ENCODE measurements at places on chromosomes 12 and 14.

GRCh38 chr12:12474931-12475795, 87.5 kb downstream of the DUSP16 start:
- DNase-seq: no peak

- no peak for DNase-seq
These were observed 1.1 kb downstream of the INHBE start for GRCh38 chr12:57456145-57456700.

GRCh38 chr12:21677622-21678277, 20.1 kb upstream of the LDHB start:
- DNase-seq: no peak

- no peak for DNase-seq
These were observed 4.0 kb downstream of the ASCL1 start for GRCh38 chr12:102961466-102961855.

- no peak for DNase-seq
These were observed 85.2 kb downstream of the ETV6 start for GRCh38 chr12:11734580-11735180.

DNA sequence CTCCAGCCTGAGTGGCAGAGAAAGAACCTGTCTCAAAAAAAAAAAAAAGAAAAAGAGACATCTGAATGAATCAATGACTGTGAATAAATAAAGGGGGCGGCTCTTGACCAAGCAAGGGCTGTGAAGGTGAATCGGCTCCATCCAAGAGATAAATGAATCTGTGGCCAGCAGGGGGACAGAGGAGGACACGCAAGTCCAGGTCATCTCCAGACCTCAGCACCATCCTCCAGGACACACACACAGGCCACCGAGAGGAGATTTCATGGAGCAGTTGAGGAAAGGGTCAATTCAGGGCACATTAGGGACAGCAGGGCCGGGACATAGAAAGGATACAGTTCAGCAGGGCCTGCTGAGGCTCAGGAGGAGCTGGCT, 21.6 kb downstream of the TRPV4 start:
- DNase-seq: no peak

GRCh38 chr12:31728289-31728916, 418 bp downstream of the AMN1 start:
- DNase-seq: no peak

DNA sequence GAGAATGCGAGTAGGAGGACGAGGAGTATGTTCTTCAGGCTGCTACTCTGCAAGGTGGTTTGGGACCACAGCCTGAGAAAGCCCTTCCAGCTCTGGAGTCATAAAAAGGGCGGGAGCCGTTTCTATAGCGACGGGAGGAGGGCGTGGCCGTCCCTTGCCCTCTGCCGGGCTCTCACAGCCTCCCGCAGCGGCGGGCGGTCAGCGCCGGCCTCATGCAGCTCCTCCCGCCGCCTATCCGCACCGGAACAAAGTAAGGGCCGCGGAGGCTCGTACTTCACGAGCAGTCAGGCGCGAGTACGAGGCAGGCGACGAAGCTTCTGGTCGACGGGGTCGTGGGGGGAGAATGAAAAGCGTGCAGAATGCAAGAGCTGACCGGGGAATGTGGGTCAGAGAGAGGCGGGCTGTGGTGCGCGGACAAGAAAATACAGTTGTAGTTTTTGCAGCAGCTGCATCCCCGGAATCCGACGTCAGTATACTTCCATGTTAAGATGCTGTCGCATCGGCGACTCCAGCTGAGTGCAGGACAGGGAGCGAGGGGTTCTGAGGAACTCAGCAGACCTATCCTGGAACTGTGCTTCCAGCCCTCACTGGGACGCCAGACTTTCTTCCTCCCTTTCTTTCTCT, at the start of gene DYRK4:
DYRK4 (plus strand) TSS at position 175 of the 624 bp plus-strand sequence; CDS start at position 213, 38 bp downstream.
- DNase-seq: no peak

- DNase-seq: no peak
These were observed 63.2 kb upstream of the SLC24A4 start for GRCh38 chr14:92259613-92260357.

- no peak for DNase-seq
These were observed 126.2 kb upstream of the SOX5 start for GRCh38 chr12:24075650-24076049.

GRCh38 chr12:80924437-80924836, 13.3 kb downstream of the LIN7A start:
- no peak for DNase-seq

- DNase-seq: no peak
These were observed 25.3 kb upstream of the TCL1B start for GRCh38 chr14:95660651-95661515.

DNA sequence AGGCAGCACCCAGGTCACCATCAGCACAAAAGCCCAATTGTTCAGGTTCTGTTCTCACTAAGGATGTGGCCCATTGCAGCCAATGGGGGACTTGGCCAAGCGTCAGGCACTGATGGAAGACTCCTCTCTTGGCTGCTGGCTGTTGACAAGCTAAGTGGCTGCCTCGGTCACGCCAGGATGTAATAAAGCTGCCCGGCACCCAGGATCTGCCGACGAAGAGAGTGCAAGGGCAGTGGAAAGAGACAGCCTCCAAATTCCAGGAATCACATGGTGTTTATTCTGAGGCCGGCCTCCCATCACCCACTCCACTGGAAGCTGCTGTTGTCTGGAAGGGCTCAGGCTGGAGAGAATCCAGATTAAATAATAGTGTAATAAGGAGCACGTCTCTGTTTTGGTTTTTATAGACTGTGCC, 451.8 kb upstream of the TBX3 start:
- DNase-seq: no peak

- no peak for DNase-seq
These were observed 17.1 kb downstream of the LUM start for GRCh38 chr12:91094032-91094662.

GRCh38 chr14:39113685-39114072, 444 bp upstream of the GEMIN2 start:
- no peak for DNase-seq

DNA sequence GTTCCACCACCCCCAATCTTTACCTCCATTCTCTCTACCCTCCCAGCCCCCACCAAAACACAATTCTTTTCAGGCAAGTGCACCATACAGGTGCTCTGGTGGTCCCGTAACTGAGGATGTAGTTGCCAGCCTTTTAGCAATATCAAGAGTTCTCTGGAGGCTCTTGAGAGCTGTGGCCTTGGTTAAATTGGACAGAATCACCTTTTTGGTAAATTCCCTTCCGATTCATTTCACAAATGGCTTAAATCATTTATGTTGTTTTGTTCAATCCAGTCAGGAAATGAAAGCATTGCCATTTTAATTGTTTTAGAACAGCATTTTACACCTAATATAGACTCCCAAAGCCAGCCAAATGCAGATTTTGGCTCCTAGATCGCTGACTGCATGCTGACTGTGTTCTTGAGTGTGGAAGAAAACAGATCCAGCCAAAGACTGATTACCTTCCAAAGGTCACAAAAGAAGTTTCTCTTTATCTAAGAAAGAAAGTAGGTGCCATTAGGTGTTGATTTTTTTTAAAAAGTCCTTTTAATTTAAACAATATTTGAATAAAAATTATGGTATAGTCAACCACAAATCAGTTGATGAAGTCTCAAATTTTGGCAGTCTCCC, 25.6 kb downstream of the CRADD start:
- DNase-seq: no peak

GRCh38 chr12:42987216-42987650, 397.7 kb upstream of the PRICKLE1 start:
- DNase-seq: no peak

GRCh38 chr12:53465679-53466078, 13.8 kb downstream of the PCBP2 start:
- DNase-seq: no peak

GRCh38 chr12:110068654-110069053, 20.3 kb upstream of the C12orf76 start:
- no peak for DNase-seq

DNA sequence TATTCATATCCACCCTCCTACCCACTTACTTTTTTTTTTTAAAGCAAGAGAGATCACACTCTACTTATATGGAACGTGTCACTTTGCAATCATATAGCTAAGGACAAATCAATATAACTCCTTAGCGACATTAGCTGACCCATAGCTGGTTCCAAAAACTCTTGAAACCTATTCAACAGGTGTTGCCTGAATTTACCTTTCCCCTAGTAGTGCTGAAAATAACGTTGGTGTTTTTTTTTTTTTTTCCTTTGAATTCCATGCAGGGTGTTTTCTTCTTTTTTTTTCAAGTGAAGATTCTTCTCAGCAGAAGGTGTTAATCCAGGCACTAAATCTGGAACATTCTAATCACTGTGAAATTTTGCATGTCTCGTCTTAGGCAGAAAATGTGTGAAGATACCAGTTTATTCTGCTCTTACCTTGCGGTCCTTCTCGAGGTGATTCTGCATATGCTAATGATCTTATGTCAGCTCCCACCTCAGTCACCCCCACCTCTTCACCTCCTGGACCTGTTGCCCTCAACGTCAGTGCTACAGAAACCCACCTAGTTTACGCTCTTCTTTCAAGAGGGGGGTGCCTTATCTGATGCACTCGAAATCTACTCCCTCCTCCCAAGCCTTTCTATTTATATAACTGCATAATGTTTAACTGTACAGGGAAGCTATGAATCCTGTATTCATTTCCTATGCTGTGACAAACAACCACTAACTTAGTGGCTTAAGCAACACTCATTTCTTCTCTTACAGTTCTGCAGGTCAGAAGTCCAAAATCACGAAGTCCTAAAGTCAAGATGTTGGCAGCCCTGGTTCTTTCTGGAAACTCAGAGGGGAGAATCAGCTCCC, 7.1 kb upstream of the VPS37B start:
- DNase-seq: no peak

DNA sequence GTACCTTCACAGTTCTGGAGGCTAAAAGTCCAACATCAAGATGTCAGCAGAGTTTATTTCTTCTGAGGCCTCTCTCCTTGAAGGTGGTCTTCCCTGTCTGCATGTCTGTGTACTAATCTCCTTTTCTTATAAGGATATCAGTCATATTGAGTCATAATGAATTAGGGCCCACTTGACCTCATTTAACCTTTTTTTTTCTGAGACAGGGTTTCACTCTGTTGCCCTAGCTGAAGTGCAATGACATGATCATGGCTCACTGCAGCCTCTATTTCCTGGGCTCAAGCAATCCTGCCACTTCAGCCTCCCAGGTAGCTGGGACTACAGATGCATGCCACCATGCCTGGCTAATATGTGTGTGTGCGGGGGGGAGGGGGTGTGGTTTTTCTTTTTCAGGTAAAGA, 41.7 kb downstream of the PPM1H start:
- no peak for DNase-seq

DNA sequence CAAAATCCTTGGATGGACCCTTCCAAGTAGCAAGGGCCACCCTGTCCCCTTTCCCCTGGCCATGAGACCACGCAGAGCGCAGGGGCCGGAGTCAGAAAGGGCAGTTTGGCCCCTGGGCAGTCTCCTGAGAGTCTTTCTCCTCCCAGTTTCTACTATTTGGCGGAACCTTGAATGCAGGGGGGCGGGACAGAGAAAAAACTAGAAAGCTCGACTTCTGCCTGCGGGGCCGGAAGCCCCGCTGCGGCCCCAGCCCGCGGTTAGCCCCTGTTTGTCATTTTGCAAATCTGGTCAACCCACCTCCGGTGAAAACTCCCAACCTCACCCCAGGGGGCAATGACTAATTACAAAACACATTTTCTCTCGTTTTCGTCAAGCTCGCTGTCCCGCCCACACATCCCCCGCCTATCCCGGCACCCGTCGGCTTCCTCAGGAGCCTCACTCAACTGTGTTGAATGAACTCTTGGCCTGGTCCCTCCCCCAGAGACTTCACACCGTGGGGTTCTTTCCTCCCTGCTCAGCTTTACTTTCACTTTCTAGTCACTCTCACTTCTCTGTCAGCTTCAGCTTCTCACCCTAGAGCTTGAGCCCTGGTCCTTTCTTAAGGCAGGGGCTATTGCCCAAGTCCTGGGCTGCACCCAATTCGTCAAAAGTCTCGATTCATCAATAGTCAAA, 66.7 kb downstream of the IRF2BPL start:
- peak; percentile 90 for DNase-seq

GRCh38 chr12:51812871-51813270, 35.6 kb downstream of the FIGNL2 start:
- no peak for DNase-seq

DNA sequence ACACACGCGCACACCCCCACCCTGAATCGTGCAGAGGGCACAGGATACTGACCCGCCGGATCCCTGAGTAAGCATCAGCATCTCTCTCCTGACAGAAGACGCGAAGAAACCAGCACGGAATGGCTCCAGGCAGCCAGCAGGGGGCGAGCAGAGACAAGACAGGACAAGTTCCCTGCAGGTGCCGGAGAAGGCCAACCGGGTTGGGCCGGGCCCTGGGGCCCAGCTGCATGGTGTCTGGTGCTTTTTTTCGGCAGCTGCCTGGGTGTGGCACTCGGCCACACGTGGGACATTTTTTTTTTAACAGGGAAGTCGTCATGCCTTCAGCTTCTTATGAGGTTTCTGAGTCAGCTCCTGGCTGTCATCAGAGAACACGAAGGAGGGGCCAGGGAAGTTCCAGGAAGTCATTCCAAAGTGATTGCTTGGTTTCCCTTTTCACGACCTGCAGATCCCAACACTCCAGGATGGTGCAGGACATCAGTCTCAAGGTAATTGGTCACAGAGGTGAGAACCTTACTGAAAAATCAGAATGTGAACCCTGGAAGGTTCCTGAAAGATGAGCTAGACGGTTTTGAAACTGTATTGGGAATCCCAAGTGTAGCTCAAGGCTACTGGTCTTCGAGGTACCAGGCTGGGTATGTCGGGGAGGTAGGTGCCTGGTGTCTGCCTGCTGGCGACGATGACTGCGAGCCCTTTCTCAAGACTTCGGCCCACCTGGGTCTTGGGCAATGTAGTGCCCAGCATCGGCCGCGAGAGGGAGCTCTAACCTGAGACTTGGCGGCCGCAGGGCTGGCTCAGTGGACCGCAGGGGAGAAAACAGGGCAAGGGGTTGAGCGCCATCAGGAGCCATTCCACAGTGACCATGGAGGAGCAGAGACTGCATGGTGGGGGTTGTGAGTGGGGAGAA, 190.8 kb upstream of the PRMT8 start:
- peak; percentile 47 for DNase-seq

- DNase-seq: no peak
These were observed 3.0 kb upstream of the PPP1CC start for GRCh38 chr12:110745542-110746284.

DNA sequence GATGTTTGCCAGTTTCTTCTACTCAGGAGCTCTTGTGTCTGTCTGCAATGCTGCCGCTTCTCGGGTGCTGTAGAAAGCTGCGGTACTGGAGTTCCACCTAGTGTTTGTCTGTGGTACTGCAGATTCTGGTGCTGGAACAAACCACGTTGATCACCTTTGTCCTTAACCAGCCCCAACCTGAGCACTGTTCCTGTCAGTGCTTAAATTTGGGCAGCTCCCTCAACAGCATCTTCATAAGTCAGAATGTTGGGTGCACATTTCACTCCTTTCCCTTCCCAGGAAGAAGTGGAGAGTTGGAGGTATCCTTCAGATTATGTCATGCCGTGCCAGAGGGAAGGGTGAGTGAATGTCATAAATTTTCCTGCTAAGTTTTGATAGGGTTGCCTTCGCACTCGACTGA, 48.7 kb upstream of the LALBA start:
- peak; percentile 30 for DNase-seq

Measured in KG1 (cell line).